ENCODE measurements at places on chromosomes 6 and 20. TPM values are rescaled to one million over a fixed set of nuclear protein-coding genes. Genes with fewer than 3 reads are reported as not detected.

LTB gene
- total RNA-seq, result not detected

CRIP3 gene
- 1.5 TPM for total RNA-seq

CAGE1 gene
- not detected for total RNA-seq

GRM1 gene
- 0.07 TPM for total RNA-seq

ZNF184 gene
- 3.9 TPM for total RNA-seq

SYCP2L gene
- total RNA-seq, result 0.20 TPM

SCAF8 gene
- 46.9 TPM for total RNA-seq

PPIL6 gene
- 6.9 TPM for total RNA-seq

FAM217A gene
- total RNA-seq, result not detected

GATA5 gene
- 9.6 TPM for total RNA-seq

RIPOR3 gene
- 2.9 TPM for total RNA-seq

LY6G6C gene
- not detected for total RNA-seq

PTPRT gene
- 0.11 TPM for total RNA-seq

MEI4 gene
- total RNA-seq, result 1.4 TPM

PCSK2 gene
- total RNA-seq, result 2.6 TPM

CRISP3 gene
- total RNA-seq, result not detected

LY6G6D gene
- total RNA-seq, result not detected

OPRL1 gene
- 0.75 TPM for total RNA-seq

RBPJL gene
- total RNA-seq, result not detected

SAPCD1 gene
- not detected for total RNA-seq

NR2E1 gene
- total RNA-seq, result not detected

ADGB gene
- not detected for total RNA-seq

TRIM15 gene
- total RNA-seq, result not detected

RIMS4 gene
- 1.5 TPM for total RNA-seq

SPATA25 gene
- total RNA-seq, result 1.1 TPM

EMILIN3 gene
- total RNA-seq, result 1.8 TPM

RBM39 gene
- total RNA-seq, result 112 TPM

MAS1 gene
- not detected for total RNA-seq

AGPAT4 gene
- total RNA-seq, result 2.6 TPM

CALHM6 gene
- total RNA-seq, result 3.1 TPM

TRIM40 gene
- total RNA-seq, result not detected

GMDS gene
- 11.8 TPM for total RNA-seq

All from right atrium auricular region (tissue), 2 donors.